ENCODE measurements at places on chromosomes 4 and X.

DNA sequence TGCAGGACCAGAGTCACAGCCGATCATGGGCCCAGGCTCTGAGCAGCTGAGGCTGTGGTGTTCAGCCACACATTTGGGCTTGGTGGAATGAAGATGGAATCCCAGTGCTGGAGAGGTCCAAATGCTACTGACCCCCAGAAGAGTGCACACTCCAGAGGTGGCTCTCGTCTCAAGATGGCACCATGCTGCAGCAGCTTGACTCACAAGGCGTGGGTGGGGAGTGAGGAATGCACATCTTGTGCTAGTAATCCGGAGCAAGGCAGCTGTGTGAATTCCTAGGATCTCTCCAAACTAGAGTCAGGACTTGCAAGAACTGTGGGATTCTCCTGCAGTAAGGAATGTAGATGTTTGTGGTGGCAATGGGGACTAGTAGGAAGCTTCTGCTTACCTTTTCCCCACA lies 28.7 kb downstream of the RAB28 start:
- DNase-seq = no peak

DNA sequence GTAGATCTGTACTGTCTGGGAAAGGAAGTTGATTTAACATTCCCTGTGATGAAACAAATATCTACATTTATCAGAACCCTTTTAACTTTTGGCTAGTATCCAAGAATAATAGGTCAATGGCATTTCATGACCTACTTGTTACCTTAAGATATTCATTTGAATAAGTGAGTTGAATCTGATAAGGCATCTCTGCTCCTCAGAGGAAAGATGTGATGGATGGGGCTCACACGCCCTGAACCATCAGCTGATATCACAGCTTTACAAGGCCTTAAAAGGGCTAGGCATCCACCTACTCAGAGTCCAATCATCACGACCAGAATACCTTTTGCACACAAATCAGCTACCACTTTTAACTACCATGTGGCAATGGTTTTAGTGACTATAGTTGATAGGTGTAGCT lies 90.2 kb upstream of the PDLIM3 start:
- DNase-seq = no peak

DNA sequence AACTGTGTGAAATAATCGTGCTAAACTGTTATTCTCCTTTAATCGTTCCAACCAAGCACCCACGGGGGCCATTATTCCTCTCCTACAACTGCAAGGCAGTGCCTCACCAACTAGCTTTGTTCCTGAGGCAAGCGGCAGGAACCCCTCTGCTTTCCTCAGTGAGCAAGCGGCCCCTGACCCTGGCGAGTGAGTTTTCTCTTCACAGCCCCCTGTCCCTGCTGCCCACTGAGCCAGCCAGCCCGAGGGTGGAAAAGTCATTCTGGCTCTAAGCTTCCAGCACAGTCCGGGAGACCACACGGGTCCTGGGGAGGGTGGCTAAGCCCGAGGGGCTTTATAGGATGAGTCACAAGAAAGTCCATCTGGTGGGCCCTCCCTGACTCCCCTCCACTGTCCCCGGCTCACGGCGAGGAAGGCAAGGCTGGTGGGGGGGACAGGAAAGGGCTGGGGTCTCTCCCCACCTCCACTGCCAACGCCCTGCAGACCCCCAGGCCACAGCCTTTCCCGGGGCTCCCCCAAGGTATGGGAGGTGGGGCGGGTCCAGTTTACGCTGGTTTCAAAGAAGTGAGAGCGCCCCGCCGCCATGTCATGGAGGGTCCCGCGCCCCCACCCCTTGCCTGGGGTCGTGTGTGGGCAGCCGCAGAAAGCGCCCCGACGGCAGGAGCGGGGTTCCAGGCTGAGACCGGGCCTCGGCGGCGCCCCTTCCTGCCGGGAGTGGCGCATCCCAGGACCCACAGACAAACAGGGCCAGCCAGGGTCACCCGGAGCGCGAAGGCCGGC lies 45.0 kb downstream of the CPLX1 start:
- no peak for DNase-seq

- DNase-seq = no peak
Measured at GRCh38 chr4:55682295-55682694, 46.2 kb upstream of the NMU start.

GRCh38 chr4:161554372-161554990 lies 609.3 kb downstream of the FSTL5 start:
- no peak for DNase-seq

GRCh38 chr4:93710101-93710846 lies 118.3 kb upstream of the ATOH1 start:
- no peak for DNase-seq

DNA sequence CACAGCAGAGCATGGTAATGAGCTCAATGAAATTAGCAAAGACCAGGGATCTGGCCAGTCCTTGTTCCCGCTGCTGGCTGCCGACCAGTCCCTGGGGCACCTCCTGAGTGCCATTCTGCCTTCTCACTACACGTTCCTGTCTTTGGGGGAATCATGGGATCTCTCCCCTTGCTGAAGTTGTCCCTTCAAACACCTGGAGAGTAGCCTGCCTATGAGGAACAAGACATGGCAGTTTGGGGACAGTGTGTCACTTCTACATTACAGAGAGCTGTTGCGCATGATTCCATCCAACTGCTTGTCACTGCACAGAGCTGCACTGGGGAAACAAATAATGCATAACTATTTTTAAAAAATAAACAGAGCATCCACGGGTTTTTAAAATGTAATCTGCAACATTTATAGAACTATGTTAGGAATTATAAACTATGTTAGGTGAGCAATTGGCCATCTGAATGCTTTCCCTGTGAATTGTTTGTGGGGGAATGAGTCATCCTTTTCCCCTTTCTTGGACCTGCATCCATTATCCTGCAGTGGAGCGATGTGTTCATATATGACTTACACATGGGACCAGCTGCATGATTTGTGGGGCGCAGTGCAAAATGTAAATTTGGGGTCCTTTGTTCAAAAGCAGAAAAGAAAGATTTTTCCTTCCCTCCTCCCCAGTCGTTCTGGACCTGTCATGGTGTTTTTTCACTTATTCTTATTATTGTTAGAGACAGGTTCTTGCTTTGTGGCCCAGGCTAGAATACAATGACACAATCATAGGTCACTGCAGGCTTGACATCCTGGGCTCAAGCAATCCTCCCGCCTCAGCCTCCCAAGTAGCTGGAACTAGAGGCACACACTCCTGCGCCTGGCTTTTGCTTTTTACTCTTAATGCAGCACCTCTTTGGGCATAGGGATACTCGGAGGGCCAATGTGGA lies 115.0 kb upstream of the TBL1X start:
- DNase-seq = peak; percentile 2
